ENCODE measurements at places on chromosomes 11 and 22.

DNA sequence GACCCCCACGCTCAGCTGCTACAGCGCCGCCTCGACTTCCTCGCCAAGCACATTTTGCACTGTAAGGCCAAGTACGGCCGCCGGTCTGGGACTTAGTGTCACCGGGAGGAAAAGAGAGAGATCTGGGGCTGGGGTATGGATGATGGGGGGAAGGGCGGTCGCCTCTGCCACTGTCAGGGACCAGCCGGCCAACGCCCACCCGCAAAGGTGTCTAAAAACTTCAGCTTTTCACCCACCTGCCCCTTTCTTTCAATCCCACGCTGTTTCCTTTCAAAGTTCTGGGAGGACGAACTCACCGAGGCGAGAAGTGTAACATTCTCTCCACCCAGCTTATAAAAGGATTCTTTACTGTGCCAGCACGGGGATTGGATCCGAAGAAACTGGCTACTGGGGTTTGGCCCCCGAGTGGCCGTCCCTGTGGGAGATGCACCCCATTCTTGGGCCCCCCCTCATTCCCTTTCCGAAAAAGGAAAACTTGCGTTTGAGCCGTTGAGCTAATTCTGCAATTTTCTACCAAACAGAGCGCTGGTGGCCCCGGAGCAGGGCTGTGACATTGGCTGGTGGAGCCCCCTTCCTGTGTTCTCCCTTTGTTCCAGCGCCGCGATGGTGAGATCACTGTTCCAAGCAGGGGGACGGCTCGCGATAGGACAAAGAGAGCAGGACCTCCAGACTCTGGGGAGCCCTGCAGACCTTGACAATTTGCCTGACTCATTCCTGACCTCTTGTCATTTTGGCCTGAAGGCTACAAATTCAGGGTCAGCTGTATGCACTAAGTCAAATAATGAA is 1.8 kb downstream of the FJX1 start:
- DNase-seq = no peak

GRCh38 chr11:85752890-85753581 is 57.9 kb downstream of the SYTL2 start:
- DNase-seq = peak; percentile 98

DNA sequence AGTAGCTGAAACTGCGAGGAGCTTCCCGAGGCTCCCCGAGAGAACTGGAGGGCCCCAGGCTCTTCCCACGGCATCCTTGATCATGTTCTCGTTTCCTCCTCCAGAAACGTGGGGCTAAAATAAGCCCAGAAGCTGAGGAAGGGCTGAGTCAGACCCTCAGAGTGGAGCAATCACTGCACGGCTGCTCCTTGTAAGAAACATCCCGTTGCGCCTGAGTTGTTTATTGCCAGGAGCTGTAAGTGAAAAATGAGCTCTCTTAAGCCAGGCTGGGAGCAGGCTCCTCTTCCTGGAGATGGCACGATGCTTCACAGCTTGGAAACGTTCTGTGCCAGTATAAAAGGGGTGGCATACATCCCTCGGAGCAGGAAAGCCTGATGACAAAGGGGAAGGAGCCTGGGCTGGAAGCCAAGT is 47.3 kb upstream of the SYN3 start:
- DNase-seq = no peak

DNA sequence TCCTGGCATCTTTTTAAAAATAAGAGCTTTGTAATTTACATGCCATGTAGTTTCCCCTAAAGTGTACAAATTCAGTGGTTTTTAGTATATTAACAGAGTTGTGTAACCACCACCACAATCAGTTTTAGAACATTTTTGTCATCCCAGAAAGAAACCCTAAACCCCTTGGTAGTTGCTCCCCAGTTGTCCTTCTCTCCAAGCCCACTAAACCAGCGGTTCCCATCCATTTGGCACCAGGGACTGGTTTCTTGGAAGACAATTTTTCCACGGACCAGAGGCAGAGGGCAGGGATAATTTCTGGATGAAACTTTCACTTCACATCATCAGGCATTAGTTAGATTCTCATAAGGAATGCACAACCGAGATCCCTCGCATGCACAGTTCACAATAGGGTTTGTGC is 22.6 kb downstream of the CABIN1 start:
- no peak for DNase-seq

GRCh38 chr11:14538271-14538925 is 18.2 kb upstream of the PSMA1 start:
- DNase-seq = no peak

GRCh38 chr11:115148101-115148500 is 356.1 kb downstream of the CADM1 start:
- DNase-seq = no peak

All from CD8-positive, alpha-beta memory T cell (primary cell).